ENCODE measurements at places on chromosomes 13 and 19.
A peak's percentile ranks its signal among the peaks of the same experiment; 100 is the strongest.

DNA sequence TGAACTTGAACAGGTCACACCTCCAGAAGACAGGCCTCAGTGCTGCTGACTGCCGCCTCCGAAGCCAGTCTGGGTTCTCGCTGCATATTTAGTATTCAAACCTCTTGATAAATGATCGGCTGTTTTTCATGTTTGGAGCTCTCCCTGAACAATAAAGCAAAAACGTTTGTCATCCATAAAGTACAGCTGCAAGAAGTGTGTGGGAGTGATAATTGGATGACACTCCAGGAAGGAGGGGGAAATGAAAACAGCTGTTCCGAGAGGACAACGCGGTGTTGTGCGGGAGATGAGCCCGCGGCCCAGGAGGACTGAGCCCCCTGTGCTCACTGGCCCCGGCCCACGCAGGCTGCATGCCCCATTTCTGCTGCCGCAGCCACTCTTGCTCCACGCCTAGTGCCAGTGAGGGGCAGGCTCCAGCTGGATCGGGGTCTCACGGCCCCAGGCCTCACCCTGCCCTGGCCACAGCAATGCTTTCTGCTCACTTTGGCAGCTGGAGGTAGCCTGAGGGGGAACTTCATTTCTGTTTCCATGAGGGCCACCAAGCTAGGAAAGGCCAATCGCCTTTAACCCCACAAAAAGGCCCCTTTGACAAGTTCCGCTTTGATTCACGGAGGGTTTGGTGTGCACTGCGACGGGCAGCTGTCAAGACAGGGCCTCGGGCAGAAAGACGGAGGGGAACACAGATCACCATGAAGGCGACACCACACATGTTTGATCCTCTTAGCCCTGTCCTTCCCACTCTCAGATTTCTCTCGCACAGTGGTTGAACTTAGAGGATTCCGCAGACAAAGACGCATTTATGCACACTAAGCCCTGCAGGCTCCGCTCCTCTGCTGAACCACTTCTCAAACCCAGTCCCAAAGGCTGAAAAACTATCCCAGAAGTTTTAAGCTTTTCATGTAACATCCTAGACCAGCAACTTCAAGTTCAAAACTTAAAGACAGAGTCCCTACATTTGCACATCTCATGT is 537.6 kb downstream of the EFNB2 start:
- DNase-seq: peak; percentile 32

- DNase-seq: no peak
Observed at GRCh38 chr19:6712692-6713670, 7.5 kb downstream of the C3 start.

GRCh38 chr19:33960566-33960965 is 163.9 kb downstream of the KCTD15 start:
- no peak for DNase-seq

- no peak for DNase-seq
Observed at GRCh38 chr13:83024955-83025594, 857.2 kb downstream of the SLITRK1 start.

GRCh38 chr19:57118848-57119247 is 937 bp upstream of the USP29 start:
- no peak for DNase-seq

GRCh38 chr13:35720690-35721554 is 244.4 kb upstream of the MAB21L1 start:
- peak; percentile 61 for DNase-seq

DNA sequence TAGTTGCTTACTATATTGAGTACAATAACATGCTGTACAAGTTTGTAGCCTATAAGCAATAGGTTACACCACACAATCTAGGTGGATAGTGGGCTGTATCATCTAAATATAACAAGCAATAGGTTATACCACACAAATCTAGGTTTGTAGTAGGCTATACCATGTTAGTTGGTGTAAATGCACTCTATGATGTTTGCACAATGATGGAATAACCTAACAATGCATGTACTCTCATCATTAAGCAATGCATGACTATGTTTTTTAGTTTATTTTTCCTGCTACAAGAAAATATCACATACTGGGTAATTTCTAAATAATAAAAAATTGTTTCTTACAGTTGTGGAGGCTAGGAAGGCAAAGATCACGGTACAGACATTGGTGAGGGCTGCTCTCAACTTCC is 262.5 kb downstream of the SLITRK6 start:
- DNase-seq: no peak

GRCh38 chr13:40207001-40207478 is 459.4 kb downstream of the FOXO1 start:
- no peak for DNase-seq

- no peak for DNase-seq
Observed at GRCh38 chr13:36310417-36311108, 12.9 kb upstream of the CCDC169 start.

DNA sequence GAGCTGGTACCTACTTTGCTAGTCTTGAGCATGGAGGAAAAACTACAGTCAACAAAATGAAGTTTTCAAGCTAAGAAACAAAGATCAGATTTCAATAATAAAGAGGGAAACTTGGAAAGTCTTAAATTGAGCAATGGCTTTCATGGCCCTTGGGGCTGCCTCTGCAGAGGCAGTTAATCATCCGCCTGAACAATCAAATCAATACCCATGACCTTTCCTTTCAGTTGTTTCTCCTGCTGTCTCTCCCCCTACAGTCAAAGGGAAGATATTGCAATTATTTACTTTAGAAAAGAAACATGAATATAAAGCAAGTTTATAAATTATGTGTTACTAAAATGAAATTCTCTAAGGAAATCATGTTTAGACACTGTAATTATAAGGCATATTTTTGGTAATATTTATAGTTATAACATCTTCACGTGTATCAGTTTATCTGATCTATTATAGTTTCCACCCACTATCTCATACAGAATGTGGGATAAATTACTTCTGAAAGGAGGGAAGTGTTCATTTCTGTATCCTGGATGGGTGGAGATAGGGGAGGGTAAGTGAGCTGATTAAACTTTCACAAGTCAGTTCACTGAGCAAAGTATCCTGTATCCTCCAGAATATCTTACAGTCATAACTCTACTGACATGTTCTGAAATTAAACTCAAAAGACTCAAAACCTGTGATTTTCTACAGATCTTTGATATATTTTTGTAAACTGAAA is 72.4 kb upstream of the TSC22D1 start:
- DNase-seq: no peak

DNA sequence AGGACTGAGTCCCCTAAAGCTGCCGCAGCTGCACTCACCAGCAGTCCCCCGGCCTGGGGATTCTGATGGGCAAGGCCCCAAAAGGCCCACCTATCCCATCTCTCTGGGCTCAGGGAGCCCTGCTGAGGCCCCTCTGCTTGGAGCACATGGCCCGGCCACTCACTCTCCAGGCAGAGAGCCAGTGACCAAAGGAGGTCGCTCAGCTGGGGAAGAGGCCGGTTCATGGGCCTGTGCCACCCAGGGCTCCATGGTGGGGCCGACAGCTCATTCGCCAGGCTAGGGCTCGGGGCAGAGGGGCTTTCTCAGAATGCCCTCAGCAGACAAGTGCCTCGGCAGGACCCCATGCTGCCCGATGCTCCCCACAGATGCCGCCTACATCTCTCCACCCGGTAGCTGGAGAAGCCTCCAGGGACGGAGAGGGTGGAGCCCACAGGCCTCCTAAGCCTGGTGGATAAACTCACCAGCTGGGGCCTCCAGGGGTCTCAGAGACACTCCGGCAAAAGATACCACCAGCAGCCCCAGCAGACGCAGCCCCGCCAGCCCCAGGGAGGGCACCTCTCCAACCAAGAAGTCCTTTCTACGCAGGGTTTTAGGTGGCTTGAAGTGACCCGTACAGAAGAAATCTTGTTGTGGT is 54.4 kb downstream of the MLLT1 start:
- no peak for DNase-seq

GRCh38 chr13:63501702-63502101 is 2086.1 kb upstream of the PCDH20 start:
- DNase-seq: no peak

- DNase-seq: no peak
Observed at GRCh38 chr13:110133425-110134235, 173.3 kb downstream of the COL4A1 start.

GRCh38 chr13:104111031-104111430 is 1044.8 kb upstream of the SLC10A2 start:
- DNase-seq: no peak
